CD8-positive, alpha-beta memory T cell (primary cell): ENCODE measurements at places on chromosomes 1 and 21.

- DNase-seq = no peak
Measured at GRCh38 chr1:167077128-167077867, 12.9 kb downstream of the GPA33 start.

- DNase-seq = no peak
Measured at GRCh38 chr1:160708801-160709200, 2.8 kb downstream of the CD48 start.

DNA sequence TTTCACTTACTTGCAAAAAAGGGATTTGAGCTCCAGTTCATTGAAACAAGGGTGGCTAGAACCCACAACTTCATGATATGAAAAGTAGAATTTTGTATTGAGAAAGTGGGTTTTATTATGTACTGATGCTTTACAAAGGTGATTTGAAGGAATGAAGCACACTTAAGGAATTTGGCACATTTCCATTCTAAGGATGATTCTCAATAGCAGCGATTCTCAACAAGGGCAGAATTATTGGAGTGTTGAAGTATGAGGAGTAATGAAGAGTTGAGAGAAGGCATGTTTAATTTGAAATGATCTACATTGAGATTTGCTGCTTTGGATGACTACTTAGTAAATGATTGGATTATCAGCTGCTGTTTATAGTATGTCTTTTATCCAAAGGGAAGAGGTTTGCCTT is 54.7 kb downstream of the FNBP1L start:
- no peak for DNase-seq

GRCh38 chr1:170592591-170593111 is 60.7 kb downstream of the GORAB start:
- DNase-seq = no peak

DNA sequence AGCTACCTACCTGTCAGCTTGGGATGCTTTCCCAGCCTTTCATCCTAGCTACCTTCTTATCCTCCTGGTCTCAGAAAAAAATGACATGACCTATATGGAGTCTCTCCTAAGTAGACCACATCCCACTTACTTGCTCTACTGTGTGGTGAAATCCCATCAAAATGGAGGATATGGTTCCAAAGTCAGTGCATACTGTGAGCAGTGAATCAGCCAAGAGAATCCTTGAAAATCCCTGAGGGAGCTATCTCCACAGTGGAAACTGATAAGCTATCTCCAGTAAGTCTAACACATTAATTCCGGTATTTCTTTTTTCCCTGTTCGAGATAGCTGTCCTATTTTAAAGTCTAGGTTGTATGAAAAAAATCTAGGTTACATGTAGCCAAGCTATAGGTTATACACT is 189.7 kb downstream of the FGGY start:
- DNase-seq = no peak

DNA sequence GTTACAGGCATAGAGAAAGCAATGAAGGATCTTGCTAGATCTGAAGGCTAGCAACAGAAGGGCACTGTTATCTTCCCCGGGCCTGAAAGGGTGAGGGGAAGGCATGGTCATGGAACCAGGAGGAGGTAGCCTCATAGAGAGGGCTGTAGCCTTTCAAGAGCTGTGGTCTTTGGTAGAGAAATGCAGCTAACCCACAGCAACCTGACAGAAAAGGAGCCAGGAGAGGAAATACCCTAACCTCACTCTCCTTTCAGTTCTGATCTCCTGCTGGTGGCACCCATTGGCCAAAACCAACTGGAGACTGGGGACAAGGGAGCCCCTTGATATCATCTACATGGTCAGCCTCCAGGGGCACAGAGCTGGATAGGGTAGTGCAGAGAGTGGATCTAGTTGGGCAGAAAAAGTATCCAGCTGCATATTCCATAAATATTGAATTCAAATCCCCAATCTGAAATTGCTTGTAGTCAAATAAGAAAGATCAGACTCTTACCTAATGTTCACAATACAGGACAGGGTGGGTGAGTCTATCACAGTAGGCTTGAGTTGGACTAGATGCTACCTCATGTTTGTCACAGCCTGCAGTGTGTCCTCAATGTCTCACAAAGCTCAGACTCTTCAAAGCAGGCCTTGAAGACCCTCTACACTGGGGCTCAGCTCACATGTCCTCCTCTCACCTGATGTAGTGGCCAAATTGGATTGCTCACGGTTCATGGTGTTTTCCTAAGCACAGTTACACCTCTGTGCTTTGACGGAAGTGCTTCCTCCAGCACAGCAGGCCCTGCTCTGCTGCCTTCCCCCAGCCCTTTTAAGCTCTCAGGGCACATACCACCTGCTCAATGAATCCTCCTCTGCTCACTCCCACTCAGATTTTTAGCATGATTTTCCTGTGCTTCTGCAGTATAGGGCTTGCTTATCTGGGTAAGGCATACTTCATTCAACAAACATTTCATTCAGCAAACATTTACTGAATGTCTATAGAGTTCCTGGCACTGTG is 74.1 kb upstream of the JUN start:
- no peak for DNase-seq
